Smooth muscle cell of the brain vasculature (primary cell): ENCODE measurements at places on chromosomes 2 and 18.

DNA sequence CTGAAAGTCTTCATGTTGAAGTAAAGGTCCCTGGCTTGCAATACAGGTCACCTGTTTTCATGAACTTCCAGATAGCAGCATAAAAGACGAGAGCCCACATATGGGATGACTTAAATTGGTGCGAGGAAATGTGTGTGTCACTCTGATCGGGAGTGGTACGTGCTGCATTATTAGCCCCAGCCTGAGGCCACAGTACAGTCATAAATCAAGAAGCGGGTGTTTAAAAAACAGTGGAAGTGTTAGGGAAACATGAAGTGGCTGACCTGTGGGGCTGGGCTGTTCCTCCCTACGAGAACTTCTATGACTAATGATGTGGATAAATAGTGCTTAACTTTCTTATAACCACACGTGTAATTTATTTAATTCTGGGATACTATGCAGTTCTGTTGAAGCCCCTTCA is 24.4 kb downstream of the RDH14 start:
- DNase-seq, result no peak

GRCh38 chr2:53854678-53855077 is 5.1 kb downstream of the GPR75 start:
- no peak for DNase-seq

GRCh38 chr2:32452338-32453064 is 95.7 kb downstream of the BIRC6 start:
- no peak for DNase-seq

- DNase-seq, result no peak
Measured at GRCh38 chr2:192247456-192247855, 52.7 kb upstream of the TMEFF2 start.

GRCh38 chr2:32963941-32964340 is 17.2 kb downstream of the LTBP1 start:
- DNase-seq, result peak; percentile 9
